CD4-positive, alpha-beta T cell treated with Interleukin-4 for 1 hour (primary cell): ENCODE measurements at places on chromosomes 12 and 14.

DNA sequence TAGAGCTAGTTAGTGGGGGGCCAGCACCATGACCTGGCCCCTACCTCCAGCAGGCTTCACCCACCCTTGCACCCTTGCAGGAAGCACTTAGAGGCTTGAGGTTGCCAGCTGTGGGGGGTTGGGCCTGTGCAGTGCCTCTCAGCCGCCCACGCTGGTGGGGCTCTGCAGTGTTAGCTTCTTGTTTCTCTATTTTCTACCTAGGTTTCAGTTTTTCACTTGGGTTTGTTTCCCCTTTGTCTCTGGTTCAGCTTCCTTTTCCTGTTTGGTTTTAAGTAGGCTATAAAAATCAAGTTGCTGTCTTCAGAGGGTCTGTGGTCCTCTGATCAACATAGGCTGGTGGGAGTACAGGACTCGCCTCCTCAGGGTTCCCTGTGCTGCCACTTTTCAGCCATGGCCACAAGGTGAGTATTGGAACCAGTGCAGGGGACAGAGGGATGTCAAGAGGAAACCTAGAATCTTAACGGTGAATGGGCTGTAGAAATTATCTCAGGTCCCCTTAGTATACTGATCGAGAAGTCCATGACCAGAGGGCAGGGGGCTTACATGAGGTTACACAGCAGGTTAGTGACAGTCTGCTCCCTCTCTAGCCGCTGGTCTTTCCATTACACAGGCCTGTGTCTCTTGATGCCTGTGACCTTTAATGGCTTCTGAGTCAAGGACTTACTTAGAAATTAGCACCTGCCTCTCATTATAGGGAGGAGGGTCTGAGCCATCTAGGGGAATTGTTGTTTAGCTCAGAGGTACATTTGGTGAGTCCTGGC lies at the start of gene EVL:
Gene EVL, plus strand, starts transcription at position 312 of the 761 bp plus-strand sequence. Its CDS starts 79 bp downstream, at position 391.
- DNase-seq: peak; percentile 81

DNA sequence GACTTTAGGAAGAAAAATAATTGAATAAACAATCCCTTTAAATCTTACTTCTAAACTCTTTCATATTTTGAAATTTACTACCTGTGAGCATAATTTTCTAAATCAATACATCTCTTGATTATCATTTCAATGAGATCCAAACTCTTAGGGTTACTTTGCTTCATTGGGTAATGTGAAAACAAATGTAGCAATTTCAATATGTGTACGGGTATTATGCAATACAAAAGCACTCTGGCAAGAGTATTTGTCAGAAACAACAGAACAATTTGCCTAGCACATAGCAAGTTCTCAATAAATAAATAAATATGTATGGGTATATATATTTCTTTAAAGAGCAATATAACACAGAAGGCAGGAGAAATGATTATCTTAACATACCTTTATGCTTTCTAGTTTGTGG lies 77.1 kb downstream of the PLEKHG7 start:
- no peak for DNase-seq

GRCh38 chr14:88695870-88696269 lies 96.9 kb downstream of the EML5 start:
- no peak for DNase-seq

- DNase-seq: no peak
Measured at GRCh38 chr14:65704850-65705249, 292.3 kb downstream of the FUT8 start.

DNA sequence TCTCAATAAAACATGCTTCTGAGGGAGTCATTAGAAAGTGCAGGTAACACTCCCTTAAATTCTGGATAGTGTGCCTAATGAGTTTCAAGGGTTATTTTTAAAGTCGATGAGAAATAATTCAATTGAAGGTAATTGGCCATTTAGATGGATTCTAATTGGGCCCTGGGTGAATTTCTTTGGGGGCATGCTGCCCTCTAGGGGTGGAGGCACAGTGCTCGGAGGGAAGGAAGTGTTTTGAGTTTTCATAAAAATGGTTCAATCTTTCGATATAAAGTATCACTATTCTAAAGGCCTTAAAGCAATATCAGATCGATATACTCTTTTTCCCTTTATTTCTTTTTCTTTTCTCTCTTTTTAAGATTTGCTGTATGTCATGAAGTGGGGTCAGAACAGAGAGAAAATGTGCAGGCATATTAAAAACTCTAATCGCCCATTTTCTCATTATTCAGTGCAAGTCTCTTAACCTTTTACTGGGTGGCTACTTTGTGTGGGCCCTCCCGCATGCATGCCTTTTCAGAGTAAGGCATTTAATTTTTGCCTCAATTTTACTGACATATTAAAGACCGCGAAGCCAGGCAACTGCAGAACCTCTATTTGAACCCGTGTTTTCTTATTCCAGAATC lies 25.5 kb downstream of the NKX2-8 start:
- DNase-seq: peak; percentile 8

GRCh38 chr12:31906557-31907301 lies 52.5 kb upstream of the RESF1 start:
- DNase-seq: no peak

GRCh38 chr12:89947437-89948270 lies 239.0 kb upstream of the ATP2B1 start:
- no peak for DNase-seq
